CD4-positive, alpha-beta T cell treated with Interleukin-21 for 1 hour (primary cell): ENCODE measurements at places on chromosomes 2 and 18.
A peak's percentile ranks its signal among the peaks of the same experiment; 100 is the strongest.

GRCh38 chr2:236536727-236537398, 32.8 kb upstream of the ACKR3 start:
- DNase-seq, result peak; percentile 60

DNA sequence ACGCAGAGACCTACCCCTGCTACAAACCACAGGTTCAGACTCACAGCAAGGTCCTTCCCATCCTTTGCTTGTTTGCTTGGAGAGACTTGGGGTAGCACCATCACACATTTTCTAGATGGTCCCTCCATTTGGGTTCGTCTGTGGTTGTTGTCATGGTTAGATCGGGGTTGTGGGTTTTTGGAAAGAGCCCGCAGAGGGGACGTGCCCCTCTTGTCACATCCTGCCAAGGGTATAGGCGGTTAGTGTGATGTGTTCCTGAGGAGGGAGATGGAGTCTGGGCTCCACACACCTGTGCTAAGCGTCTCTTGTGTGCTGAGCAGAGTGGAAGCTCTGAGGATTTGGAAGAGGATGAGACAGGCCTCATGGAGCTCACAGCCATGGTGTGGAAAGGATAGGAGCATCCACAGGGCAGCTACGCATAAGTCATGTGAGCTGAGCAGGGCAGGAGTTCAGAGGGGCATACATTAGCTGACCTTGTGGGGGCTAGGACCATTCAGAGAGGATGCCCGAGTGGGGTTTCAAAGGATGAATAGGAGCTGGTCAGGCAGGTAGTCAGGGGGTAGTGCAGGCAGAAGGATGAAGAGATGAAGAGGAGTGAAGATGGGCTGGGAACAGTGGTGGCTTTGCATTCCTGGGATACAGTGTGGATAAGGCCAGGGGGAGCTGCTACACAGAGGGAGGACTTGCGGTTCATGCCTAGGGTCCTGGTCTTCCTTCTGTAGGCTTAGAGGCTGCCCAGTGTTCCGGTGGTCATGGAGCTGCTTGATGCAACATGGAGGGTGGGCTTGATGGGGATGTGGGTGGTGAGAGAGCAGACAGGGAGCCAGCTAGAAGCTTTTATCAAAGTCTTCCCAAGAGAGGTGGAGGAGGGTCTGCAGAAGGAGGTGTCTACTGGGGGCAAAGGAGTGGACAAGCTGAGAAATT, 62.9 kb downstream of the ACKR3 start:
- no peak for DNase-seq

DNA sequence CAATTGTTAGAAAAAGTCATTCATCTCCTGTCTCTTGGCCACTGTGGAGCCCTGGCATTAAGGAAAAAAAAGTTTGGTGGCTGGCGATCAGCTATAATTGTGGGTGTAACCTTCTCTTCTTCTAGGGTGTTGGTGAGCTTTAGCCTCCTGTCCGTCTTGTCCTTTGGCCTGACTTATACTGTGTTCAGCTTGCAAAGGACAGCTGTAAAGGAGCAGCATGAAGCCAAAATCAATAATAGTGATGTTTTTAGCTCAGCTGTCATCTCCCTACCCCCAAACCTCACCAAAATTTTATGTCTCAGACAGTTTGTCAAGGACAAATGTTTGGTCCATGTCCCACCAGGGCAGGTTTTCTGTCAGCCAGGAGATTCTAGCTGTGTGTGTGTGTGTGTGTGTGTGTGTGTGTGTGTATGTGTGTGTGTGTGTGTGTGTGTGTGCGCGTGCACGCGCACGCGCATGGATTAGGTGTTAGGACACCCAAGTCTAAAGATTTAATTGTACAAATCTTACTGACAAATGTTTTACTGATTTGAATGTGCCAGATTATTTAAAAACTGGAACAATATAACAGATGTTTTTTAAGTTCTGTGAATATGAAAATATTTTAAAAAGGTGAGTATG, 109.2 kb downstream of the PTPRM start:
- DNase-seq, result no peak

DNA sequence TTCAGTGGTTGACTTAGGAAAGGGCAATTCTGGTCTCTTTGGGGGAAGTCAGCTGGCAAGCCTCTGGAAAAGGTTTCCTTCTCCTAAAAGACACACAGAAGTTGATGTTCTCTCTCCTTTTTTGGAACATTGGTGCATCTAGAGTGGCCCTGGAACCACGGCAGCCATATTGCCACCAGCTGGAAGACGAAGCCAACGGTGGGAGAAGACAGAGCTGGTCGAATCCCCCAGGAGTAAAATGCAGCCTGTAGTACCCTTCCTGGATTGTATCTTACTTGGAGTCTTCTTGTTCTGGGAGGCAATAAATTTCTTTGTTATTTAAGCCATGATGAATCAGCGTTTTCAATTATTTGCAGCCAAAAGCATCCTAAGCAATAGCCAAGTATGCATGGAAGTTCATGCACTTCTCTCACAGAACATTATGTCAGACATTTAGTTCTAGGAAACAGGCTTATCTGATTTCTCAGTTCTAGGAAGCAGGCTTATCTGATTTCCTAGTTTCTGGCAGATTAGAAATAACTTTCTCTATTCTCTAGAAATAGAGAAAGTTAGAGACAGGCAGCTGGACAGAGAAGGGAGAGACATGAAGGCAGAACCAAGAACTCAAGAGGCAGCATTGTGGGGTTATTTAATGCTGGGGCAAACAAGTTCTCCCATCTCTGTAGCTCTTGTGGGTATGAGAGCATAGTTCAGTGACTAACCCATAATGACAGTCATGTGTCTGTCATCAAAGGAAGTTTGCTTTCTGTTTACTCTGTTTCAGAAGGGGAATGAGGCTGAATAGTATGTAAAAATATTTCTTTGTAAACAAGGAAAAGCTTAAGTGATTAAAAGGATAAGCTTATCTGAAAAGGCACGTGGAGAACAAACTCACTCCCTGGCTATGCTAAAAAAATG, 40.5 kb upstream of the NABP1 start:
- DNase-seq, result peak; percentile 66

DNA sequence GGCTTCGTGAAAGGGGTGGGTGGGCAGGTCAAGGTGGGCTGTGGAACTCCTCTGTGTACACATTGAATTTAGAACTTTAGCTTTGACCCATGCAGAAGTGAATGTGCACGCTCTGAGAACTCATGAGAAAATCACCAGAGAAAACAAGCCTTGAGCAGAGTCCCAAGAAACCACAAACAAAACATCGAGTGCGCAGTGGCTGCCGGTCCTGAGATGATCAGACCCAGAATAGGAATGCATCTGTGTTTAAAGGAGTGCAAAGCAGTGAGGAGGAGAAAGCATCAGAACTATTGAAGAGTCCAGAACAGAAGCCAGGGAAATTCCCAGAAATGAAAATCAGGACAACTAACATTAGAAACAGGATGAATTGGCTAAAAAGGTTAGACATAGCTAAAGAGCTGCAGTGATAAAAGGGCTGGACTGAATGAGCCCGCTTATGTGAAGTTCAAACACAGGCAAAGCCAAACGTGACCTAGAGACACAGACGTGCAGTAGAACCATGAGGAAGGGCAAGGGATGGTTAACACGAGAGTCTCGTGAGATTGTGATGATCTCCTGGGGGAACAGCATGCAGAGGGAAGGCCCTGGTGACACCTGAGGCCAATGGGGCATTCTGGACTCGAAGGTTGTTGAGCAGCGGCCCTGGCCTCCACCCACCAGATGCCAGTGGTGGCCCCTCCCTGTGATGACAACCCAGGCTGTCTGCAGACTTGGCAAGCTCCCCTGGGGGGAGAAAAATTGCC, 16.4 kb upstream of the TXNL4A start:
- no peak for DNase-seq

DNA sequence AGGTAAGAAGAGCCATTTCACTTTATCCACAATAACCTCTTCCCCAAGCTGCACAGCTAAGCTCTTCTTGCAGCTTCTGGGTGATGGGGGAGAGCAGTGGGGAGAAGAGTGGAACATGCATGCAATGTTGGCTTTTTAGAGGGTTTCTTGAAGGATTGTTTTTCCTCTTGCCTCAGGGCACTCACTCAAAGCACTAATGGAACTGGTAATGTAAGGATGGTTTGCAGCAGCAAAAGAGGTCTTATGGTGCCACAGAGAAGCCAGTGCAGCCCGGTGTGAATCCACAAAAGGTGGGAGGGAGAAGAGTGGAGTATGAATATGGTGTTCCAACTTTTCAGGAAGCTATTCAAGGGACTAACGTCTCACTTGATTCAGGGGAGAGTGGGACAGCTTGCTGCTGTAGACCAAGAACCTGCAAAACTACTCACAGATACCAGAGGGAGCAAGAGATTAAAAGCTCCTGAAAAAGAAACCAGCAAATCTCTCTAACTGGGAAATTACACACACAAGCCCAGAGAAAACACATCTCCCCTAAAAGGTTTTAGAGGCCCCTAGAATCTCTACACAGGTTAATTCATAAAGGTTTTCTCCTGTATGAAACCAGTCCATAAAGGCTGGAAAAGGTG, 116.4 kb downstream of the CHN1 start:
- no peak for DNase-seq
